ENCODE measurements at places on chromosomes 3 and 15.

DNA sequence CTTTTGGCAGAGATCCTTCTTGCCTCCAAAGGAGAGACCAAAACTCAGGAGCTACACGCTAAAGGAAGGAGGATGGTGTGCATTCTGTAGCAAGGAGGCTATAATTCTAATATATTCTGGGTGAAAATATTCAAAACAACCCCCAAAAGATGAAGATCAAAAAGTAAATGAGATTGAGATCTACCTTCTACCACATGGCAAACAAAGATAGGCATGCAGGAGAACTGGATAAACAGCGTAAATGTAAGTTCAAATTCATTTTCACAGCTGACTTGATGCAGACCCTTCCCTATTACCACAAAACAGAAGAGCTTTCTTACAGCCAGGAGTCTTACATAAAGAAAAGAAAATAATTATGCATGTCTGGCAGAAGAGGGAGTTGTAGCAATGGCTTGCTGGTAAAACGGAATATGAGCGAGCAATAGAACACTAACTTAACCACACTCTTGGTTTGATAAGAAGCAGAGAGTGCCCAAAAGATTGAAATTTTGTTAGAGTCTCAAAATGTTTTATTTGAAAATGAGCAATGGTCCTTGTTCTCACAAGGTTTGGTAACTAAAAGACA, 272.7 kb downstream of the MECOM start:
- DNase-seq: no peak

GRCh38 chr3:171377859-171378258, 82.3 kb downstream of the TNIK start:
- no peak for DNase-seq

DNA sequence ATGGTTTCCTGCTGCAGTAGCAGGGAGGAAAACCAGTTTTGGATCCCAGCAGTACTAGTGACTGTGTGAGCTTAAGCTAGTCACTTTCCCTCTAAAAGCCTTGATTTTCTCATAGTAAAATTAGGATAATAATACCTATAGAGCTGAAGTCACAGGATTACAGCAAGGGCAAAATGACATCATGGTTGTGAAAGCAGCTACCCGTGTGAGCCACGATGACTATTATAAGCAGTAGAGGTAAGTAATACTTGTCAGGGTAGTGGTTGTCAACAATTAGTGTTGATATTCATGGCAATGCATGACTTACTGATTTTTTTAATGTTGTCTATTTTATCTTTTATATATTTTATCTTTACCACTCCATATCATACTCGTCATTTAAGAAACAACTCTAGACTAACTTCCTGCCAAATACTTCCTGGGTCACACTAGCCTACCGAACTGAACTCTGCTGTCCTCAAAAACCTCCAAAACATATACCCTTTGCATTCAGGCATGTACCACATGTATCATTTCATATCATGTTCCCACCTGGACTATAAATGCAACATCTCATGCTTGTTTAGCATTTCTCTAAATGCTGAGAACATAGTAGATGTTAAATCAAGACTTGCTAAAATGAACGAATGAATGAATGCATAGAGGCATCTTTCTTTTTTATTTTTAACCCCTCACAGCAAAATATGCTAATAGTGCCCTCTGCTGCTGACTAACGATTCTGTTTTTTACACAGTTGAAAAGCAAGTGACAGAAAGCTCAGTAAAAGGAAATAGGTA, 172.6 kb downstream of the P3H2 start:
- DNase-seq: no peak

DNA sequence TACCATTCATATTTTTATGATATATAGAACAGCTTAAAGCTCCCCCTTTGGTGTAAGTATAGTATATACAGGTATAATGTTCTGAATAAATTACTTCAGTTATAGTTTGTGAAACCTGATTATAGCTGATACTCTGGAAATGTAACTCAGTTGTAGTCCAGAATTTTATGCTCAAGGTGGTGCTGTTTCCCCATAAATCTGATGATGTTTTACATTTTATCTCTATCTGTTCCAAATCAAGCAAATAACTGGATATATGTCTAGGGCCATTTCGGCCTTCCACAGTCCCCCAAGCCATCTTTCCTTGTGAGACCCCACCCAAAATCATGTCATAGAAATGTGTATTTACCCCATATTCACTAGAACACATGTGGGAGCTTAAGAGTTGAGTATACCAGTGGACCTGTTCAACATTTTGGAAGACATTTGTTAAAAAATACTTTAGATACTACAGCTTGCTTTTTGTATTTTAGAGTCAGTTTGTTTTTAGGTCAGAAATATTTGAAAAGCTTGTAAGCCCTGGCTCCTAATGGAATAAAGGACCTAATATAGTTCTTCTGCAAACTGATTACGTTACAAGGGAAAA, 107.1 kb downstream of the ATG7 start:
- DNase-seq: peak; percentile 7

GRCh38 chr3:87800516-87800915, 258.3 kb downstream of the CGGBP1 start:
- no peak for DNase-seq

DNA sequence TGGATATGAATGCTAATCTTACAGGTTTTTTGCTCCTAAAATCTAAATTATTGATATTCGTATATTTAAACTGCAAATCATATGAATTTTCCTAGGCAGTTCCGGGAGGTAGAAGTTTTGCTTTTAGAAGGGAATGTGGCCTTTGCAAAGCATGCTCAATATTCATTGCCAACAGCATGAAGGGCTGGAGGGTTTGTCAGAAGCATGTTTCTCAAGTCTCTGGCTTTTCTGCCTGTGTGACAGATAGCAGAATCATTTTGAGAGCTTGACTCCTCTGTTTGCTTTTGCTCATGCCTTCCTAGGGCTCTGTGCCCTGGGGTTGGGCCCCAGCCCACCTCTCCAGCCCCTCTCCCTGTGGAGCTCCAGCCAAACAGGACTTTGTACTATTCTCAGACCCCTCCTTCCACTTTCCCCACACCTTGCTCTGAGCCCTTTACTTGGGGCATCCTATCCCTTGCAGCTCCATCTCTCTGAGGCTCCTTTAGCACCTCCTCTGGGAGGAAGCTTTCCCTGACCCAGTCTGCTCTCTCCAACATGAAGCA, 91.3 kb downstream of the ARNT2 start:
- DNase-seq: no peak

All from activated T-cell treated with anti-CD3 and anti-CD28 coated beads for 4 hours (primary cell).